Myometrial cell (primary cell): ENCODE measurements at places on chromosomes 5 and 9. TPM values are rescaled to one million over a fixed set of nuclear protein-coding genes. Genes with fewer than 3 reads are reported as not detected.

The ZNF354C gene
- total RNA-seq, result 2.9 and 4.1 TPM in 2 replicates

The LHX2 gene
- not detected in 2 replicates for total RNA-seq

The SLC6A3 gene
- total RNA-seq, result not detected in 2 replicates

The CREBRF gene
- total RNA-seq, result 5.8 and 11.2 TPM in 2 replicates

The KLHL3 gene
- 1.4 and 3.2 TPM in 2 replicates for total RNA-seq

The CD72 gene
- total RNA-seq, result 0.35 and 1.2 TPM in 2 replicates
